ENCODE measurements at places on chromosomes 12 and 14. TPM values are rescaled to one million over a fixed set of nuclear protein-coding genes. Genes with fewer than 3 reads are reported as not detected.

MGP gene
- 0.47 TPM for total RNA-seq

DNA sequence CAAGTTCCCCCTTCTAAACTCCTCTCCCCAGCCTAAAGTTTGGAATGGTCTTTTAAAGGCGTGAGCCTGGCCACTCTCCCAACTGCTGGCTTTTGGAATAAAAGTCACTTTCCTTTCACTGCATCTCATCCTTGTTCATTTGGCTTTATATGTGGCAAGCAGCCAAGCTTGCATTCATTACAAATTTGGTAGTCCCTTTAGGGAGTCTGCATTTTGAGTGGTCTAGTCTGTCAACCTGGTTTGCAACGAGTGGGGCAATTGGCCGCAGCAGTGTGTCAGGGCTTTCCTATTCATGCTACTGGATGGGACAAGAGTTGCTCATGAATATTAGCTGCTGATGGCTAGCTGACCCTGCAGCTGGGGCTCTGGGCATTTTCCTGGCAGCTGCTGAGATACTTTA lies 57.0 kb downstream of the CATSPERB start:
- DNase-seq: no peak

DNA sequence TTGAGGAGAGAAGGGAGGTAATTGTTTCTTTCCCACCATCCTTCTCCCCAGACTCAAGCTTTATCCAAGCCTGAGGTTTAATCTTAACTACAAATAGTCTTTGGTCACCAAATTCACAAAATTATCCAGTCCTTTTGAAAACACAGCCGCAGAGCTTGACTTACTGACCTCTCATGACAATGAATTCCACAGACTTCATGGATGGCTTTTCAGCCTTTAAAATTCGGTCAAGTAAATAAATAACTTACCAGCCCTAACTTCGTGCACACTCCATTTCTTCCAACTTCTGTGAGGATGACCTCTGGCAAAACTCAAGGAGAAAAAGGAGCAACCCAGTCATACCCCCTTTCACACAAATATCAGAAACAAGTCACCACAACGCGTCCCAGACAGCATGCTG lies 137.0 kb upstream of the CDKN3 start:
- no peak for DNase-seq

GRCh38 chr12:92546635-92547348 lies 156.0 kb upstream of the PLEKHG7 start:
- no peak for DNase-seq

GRCh38 chr12:103312742-103313354 lies 182.9 kb downstream of the C12orf42 start:
- DNase-seq: no peak

GRCh38 chr12:15122344-15122743 lies 98.9 kb downstream of the RERG start:
- no peak for DNase-seq

DNA sequence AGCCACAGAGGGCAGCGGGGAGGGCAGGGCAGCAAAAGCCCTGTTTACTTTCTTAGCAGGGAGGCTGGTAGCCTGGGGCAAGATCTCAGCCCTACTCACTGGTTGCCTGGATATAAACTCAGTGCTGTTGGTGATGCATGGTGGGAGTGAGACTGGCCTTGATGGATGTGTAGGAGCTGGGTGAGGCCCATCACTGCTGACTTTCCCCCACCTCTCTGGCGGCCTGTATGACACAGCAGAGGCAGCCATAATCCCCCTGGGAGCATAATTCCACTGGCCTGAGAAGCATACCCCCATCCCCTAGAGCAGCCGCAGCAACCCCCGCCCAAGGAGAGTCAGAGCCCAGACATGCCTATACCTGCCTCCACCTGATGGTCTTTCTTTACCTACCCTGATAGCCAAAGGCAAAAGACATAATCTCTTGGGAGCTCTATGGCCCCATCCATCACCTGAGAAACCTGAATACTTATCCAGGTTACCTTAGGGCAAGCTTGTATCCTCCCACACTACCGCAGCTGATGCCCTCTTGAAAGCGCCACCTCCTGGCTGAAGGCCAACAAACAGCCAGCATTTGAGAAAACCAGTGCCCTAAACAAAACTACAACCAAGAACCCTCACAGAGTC lies 59.3 kb downstream of the DNAI7 start:
- DNase-seq: no peak

DCD gene
- not detected for total RNA-seq

- no peak for DNase-seq
Observed at GRCh38 chr14:51448831-51449670, 202.7 kb upstream of the FRMD6 start.

DNA sequence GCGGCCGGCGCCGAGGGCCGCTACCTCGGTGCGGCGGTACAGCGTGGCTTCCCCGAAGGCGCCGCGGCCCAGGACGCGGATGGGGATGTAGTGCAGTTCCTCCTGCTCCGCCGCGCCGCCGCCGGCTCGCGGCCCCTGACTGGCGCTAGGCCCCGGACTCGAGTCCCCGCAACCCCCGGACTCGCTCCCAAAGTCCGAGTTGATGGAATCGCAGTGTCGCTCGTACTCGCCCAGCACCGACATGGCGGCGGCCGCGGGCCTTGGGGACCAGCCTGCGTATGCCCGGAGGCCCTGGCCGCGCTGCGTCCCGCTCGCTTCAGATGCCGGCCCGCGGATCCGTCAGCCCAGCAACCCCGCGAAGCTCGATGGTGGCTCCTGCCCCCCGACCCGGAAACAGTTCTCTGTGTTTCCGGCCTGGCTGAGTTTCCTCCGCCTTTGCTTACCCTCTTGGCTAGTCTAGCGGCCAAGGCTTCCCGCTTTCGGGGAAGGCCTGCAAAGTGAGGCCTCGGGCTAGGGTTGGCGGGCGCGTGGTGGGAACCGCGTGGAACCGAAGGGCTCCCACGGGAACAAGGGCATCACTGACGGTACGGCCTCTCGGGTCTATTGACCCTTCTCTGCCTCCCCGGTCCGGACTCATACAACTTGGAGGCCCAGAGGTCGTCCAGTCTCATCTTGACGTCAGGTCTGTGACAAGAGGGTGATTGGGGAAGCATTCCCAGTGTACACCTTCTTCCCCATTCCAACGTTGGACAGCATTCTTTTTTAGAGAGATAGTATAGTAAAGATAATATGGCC lies at the start of gene NEK9:
Gene NEK9 (minus strand): TSS at position 370 of the 795 bp plus-strand sequence. CDS start 127 bp downstream, at position 243.
- DNase-seq: peak; percentile 90

ESRRB gene
- total RNA-seq: 0.39 TPM

GRCh38 chr12:81644503-81644902 lies 114.6 kb downstream of the PPFIA2 start:
- no peak for DNase-seq

Measured in activated naive CD4-positive, alpha-beta T cell treated with anti-CD3 and anti-CD28 coated beads, Interleukin-2, amount 50 U/mL, for 72 hours (primary cell).